Activated naive CD8-positive, alpha-beta T cell treated with anti-CD3 and anti-CD28 coated beads for 36 hours (primary cell): ENCODE measurements at places on chromosomes 12 and 14. TPM values are rescaled to one million over a fixed set of nuclear protein-coding genes. Genes with fewer than 3 reads are reported as not detected.

RERG gene
- not detected for total RNA-seq

WSCD2 gene
- not detected for total RNA-seq

NFATC4 gene
- 0.54 TPM for total RNA-seq

FGF6 gene
- not detected for total RNA-seq

FOXN4 gene
- total RNA-seq = not detected

PTPRB gene
- not detected for total RNA-seq

LRIG3 gene
- not detected for total RNA-seq

- no peak overlapping the region for H3K27ac ChIP-seq
- H3K27me3 ChIP-seq = no peaks in the 10 kb centered on the region
- H3K4me3 ChIP-seq = no peak overlapping the region
- H3K36me3 ChIP-seq = no peaks in the 10 kb centered on the region
Observed at GRCh38 chr12:40515041-40515816, 177.0 kb upstream of the CNTN1 start.

GRCh38 chr14:31834616-31835015 lies 242.5 kb upstream of the ARHGAP5 start:
- H3K4me3 ChIP-seq = no peak overlapping the region
- H3K36me3 ChIP-seq = peaks cover 15% of the 10 kb centered on the region
- no peaks in the 10 kb centered on the region for H3K4me1 ChIP-seq
- DNase-seq = no peak

GRCh38 chr12:78164154-78164553 lies 333.5 kb downstream of the NAV3 start:
- H3K27me3 ChIP-seq = no peaks in the 10 kb centered on the region
- H3K36me3 ChIP-seq = no peaks in the 10 kb centered on the region
- H3K4me3 ChIP-seq = no peak overlapping the region
- DNase-seq = no peak

DNA sequence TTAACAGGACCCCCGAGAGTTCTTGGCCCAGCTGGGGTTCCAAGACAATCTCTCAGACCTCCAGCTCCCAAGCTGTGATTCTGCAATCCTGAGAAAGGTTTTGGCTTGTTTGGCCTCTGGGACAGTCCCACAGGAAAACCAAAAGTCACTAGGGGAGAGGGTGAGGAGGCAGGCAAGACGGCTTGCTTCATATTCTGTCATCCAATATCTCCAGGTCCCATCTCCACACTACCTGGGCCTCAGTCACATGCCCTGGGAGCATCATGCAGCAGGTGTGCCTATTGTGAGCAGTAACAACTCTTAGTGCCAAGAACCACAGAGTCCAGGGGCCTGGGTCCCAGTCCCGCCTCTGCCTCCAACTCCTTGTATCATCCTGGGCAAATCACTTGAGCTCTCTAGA lies 1.7 kb downstream of the KRT79 start:
- no peak overlapping the region for H3K27ac ChIP-seq
- H3K4me1 ChIP-seq = peaks cover 40% of the 10 kb centered on the region
- no peaks in the 10 kb centered on the region for H3K36me3 ChIP-seq
- H3K4me3 ChIP-seq = no peak overlapping the region
- DNase-seq = no peak

DNA sequence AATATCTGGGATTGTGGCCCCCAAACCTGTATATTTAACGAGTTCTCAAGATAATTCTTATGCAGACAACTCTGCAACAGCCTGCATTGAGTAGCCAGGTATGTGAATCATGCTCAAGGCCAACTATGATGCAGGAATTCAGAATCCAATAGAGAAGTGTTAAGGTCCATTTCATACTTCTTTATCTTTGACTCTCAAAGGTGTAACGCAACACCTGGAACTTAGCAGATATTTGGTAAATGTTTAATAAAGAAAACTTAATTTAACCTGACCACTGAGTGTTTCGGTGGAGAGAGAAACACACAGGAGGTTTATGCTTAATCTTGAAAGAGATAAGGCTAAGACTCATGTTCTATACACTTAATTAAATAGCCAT lies 156.5 kb upstream of the PLEKHG7 start:
- H3K36me3 ChIP-seq = peaks cover 2% of the 10 kb centered on the region
- DNase-seq = no peak
- no peak overlapping the region for H3K27ac ChIP-seq
- no peaks in the 10 kb centered on the region for H3K27me3 ChIP-seq
- peaks cover 3% of the 10 kb centered on the region for H3K4me1 ChIP-seq

DNA sequence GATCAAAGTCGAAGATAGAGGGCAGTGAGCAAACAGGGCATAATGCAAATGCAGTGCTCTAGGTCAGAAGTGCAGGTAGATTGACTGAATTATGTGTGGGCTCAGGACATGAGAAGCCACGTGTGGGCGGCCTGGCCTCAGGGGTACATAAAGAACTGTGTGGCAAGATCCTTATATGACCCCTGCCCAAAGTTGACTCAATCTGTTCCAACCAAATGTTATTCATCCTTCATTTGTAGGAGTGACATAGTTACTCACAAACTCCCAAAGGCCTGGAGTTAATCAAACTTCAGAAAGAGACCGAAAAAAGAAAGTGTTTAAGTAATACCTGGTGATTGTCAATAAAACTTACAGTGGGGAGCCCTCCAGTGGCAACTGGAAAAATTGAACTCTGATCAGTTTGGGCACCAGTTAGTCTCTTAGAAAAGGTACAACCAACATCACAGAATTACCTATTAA lies 150.4 kb upstream of the FAR2 start:
- peaks cover 3% of the 10 kb centered on the region for H3K27me3 ChIP-seq
- H3K27ac ChIP-seq = no peak overlapping the region
- no peak for DNase-seq
- H3K4me3 ChIP-seq = no peak overlapping the region
- no peaks in the 10 kb centered on the region for H3K4me1 ChIP-seq

- DNase-seq = no peak
- peaks cover 10% of the 10 kb centered on the region for H3K4me1 ChIP-seq
- no peak overlapping the region for H3K27ac ChIP-seq
- peaks cover 2% of the 10 kb centered on the region for H3K36me3 ChIP-seq
- H3K4me3 ChIP-seq = no peak overlapping the region
- H3K27me3 ChIP-seq = no peaks in the 10 kb centered on the region
Observed at GRCh38 chr12:44314007-44314500, 478.2 kb downstream of the TMEM117 start.
